ENCODE measurements at places on chromosomes 2 and 18. TPM values are rescaled to one million over a fixed set of nuclear protein-coding genes. Genes with fewer than 3 reads are reported as not detected.

- no peak for DNase-seq
Measured at GRCh38 chr2:170481201-170481600, 233.9 kb upstream of the SP5 start.

DNA sequence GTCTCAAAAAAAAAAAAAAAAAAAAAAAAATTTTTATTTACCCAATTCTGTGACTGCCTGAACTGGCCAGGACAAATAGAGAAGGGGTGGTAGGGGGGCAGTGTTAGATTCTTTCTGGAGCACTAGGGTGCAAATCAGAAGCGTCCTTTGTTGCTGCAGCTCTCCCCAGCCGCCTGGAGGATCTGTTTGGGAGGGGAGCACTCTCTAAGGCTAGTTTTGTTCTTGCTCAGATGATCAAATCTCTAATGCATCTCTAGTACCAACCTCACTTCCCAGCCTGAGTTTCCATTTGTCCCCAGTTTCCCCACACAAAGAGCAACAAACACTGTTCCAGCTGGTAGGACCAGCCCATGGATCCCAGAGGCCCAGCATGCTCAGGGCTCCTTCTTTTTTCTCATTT is 83.0 kb downstream of the GBX2 start:
- peak; percentile 47 for DNase-seq

DNA sequence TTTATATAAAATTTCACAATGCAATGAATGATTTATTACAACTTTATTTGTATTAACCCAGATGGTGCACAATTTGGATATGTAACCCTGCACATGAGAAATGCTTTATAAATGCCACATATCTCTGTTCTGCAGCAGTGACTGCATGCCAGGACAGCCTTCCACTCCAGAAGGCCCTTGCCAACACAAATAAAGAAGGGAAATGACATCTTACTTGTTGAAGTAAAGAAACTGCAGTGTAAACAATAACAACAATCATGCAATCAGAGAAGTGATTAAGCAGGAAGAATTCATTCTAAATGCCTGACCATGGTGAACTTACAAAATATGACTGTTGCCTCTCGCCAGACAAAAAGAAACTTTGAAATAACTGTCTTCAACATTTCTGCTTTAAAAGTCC is 129.9 kb upstream of the CHST9 start:
- DNase-seq, result no peak

TMEM18 gene
- 15.7 TPM for total RNA-seq

DNA sequence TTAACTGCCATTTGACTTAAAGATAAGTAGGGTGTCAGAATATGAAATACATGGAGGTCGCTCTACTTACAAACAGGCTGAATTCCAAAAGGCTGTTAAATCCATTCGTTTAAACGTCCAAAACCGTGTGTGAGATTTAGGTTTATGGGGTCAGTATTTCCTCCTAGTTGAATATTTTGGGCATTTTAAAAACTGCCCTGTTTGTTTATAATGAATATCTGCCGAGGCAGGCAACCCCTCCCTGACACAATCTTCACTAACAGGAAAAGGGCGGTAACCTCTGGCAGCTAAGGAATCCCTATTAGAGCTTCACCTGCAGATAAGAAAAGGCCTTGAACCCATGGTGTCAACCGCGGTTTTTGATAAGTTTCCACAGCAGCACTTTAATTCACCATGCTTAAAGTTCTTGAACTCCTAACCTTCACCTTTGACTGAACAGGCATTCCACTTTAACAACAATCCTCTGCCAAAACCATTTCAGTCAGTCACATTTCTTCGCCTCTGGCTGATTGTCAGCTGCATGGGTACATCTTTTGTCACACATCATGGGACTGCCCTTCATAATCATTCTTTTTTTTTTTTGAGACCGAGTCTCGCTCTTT is 17.8 kb downstream of the TRAK2 start:
- DNase-seq, result no peak

GRCh38 chr2:118119158-118119727 is 31.0 kb downstream of the INSIG2 start:
- no peak for DNase-seq

DNA sequence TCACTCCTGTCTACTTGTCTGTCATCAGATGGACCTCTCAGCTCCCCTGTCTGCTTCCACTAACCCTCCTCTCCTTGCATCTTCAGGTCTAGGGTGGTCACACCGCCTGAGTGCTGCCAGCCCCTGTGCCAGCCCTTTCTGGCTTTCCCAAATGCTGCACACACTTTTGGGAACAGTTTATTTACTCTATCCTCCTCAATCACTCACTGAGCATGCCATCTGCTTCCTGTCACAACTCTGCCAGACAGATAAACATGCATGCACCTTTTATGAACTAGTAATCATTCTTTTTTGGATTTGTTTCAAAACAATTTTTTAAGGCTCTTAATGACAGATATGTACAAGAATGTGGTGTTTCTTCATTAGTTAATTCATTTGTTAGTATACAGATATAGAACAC is 56.3 kb upstream of the CCDC195 start:
- no peak for DNase-seq

- DNase-seq, result no peak
Measured at GRCh38 chr2:188570370-188570769, 278.7 kb downstream of the GULP1 start.

EDAR gene
- not detected for total RNA-seq

- no peak for DNase-seq
Measured at GRCh38 chr2:215507136-215507535, 71.3 kb upstream of the FN1 start.

RGPD6 gene
- total RNA-seq, result 20.8 TPM

- no peak for DNase-seq
Measured at GRCh38 chr18:22667616-22668422, 250.1 kb upstream of the CTAGE1 start.

MATN3 gene
- 1.2 TPM for total RNA-seq

DNA sequence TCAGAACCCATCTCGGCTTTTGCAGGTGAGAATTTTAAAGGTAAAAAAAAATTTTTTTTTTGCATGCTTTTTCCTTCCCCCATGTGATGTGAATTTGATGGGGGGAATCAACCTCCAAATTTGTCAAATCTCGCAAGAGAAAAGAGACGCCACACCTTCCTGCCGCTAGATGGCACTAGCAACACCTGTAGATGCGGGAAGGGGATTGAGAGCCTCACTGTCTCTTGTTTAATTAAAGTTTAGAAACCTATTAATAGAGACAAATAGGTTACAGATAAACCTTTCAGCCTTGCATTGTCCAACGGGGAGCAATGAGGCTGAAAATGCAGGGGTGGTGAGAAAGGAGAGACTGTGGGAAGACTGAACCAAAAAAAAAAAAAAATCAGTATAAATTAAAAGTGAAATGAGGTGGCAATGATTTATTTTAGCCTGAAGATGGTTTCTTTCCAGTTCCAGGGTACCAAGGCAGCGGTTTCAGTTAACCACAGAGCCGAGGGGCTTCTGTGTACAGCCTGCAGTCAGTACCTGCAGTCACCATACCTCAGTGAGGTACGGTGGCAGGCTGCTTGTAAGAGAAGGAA is 84.6 kb downstream of the NRP2 start:
- DNase-seq, result no peak

GRCh38 chr2:11540996-11541692 is 7.3 kb downstream of the GREB1 start:
- DNase-seq, result no peak

ALK gene
- 0.37 TPM for total RNA-seq

SRD5A2 gene
- total RNA-seq, result not detected

PLA2R1 gene
- 11.7 TPM for total RNA-seq

DNA sequence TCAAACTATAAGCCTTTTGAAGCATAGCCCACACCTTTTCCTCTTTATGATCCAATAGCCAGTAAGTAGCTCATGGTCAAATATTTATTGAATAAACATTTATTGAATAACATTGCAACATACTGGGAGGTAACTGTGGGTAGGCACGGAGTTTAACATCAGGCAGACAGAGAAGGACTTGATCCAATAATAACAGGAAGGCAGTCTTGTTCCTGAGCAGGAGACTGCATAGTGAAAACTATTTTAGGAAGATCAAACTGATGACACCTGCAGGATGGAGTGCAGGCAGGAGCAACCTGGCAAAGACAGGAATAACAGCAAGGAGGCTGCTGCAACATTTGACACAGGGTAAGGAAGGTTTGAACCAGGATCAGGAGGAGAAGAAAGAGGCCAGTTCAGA is 3.1 kb upstream of the DCTN1 start:
- no peak for DNase-seq

DNA sequence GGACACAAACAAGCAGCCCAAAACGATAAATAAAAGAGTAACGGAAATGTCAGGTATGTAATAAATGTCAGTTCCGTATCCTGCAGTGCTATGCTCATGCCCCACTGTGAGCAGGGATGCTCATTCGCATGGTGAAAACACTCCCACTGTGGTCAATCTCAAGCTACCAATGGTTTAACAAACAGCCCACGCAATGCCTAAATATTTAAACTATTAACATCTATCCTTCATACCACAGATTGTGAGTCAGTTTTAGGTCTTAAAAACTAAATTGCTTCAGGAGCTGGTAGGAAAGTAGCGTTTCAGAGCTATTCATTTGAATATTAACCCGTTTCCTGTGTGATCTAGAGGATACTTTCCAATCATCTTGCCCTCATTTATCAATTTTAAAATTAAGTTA is 207.4 kb downstream of the TCF4 start:
- DNase-seq, result no peak

DNA sequence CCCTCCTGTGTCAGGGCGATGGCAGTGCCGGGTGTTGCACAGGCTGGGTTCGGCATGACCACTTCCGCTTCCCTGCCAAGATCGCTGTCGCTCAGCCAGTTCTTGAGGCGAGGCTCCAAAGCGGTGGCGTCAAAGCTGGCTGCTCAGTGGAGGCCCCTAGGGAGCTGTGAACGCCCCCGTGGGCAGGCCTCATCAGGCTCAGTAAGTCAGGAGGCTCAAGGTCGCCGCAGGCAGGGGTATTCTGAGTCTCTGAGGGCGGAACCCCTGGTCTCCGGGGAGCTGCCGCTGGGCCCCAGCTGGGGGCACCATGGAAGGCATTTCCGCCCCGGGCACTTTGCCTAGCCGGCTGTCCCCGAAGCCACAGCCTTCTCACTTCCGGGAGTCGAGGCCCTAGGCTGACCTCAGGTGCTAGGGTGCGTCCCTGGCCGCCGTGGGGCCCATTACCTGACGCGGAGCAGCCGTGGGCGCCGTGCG is 210.4 kb downstream of the SOCS6 start:
- DNase-seq, result no peak

AQP12A gene
- total RNA-seq, result not detected

DNA sequence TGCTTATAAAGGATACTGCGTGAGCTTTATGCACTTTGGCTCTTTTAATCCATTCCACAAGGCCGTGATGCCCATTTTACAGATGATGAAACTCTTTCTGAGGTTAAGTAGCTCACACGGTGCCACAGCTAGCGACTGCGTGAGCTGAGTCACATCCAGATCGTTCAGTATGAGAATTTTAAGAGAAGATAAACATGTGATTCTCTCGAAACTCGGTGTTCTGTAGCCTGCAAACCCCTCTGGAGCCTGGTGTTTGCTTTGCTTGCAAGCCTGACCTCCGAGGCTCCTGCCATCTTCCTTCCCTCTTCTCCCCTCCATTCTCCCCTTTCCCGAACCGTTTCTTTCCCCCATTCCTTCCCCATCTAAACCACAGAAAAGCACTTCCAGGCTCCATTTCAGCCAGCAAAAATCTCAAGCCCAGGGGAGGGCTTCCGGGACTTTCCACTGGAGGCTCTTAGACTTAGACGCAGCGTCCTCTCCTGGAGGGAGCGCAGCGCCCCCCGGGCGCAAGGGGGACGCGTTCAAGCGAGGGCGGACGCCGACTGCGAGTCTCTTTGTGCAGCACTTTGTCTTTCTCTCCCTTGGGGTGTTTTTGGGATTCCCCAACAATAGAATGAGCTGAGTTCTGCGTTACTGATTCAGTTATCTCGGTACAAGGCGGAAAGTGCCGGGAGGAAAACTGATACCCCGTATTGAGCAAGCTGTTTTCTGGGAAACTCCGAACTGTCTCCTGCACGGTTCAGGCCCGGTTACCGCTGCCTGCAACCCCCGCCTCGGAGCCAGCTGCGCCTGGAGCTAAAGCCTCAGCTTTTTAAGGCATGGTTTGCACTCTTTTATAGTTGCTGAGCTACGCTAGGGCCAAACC is 38.0 kb downstream of the CYP1B1 start:
- DNase-seq, result no peak

DNA sequence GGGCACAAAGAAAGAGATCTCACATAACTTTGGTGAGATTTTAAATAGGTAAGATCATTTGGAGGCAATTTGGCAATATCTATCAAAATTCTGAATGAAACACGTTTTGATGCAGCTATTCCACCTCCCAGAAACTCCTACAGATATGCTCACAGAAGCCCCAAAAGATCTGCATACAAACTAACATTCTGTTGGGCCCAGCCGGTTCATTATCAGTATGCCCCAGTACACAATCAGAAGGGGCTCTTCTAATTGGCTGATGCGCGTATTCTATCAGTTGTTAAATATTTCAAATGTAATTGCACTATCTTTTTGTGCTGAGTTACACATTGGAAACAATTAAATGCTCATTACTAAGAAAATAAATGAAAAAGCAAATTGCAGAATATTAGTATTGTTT is 7.1 kb upstream of the TGIF1 start:
- no peak for DNase-seq

GRCh38 chr2:114345246-114345645 is 97.2 kb upstream of the DPP10 start:
- no peak for DNase-seq

GRCh38 chr18:21047126-21047525 is 64.5 kb downstream of the ROCK1 start:
- no peak for DNase-seq

DNA sequence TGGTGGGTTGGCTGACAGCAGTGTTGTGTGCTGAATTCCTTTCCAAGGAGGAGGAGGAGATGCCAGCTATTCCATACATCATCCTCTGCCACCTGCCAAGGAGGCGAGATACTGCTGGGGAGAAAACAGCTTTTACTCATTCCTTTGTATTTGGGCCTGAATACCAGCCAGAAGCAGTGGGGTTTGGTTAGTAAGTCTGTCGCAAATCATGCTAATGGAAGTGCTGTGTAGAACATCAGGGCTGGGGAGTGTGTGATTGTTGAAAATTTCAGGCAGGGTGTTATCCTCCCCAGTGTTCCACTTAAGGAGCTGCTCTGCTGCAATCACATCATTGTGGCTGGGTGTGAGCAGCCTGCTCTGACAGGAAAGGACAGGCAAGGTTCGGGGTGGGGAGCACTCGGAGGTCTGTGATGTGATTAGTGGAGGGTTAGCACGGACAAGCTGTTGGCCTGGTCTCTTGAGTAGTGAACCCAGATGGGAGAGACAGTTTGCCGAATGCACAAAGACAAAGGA is 128.2 kb upstream of the DLX2 start:
- no peak for DNase-seq
